Fibroblast of the aortic adventitia (primary cell): ENCODE measurements at places on chromosomes 6 and 20. TPM values are rescaled to one million over a fixed set of nuclear protein-coding genes. Genes with fewer than 3 reads are reported as not detected.

DNA sequence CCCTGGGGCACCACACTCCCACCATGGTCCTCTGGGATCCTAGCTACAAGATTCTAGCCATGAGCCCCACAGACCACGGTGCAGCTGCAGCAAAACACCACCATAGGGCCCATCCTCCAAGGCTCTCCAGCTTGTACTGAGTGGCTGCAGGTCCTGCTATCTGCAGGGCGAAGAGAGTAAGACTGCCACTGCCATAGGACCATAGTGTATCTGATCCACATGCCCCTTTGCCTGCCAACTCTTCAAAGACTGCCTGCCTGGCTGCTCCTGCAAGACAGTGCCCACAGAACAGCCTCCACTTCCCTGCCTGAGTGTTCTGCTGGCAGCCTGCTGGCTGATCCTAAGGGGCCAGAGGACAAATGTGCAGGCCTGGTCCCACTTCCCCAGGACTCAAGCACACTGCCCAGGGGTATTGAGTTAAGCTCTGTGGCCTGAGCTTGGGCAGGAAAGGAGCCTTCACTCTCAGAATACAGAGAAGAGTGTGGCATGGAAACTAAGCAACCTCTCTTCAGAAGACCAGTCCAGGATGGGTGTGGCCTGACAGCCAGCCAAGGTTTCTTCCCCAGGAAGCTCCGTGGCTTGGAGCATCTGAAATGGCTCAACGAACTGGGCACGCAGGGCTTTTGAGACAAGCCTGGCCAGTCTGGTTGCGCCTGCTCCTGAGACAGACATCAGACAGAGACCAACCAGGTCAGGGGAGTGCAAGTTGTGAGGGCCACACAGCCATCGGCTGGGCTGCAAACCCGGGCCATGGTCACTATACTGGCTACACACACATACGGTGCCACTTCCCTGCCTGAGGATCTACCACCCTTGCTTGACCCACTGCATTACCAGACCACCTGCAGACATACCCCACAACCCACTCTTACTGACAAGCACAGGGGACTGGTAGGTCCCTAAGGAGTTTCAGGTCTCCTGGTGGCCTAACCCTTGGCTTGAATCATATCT lies 54.5 kb downstream of the RNGTT start:
- no peak for DNase-seq

Gene FAM217A
- not detected in 2 replicates for total RNA-seq

DNA sequence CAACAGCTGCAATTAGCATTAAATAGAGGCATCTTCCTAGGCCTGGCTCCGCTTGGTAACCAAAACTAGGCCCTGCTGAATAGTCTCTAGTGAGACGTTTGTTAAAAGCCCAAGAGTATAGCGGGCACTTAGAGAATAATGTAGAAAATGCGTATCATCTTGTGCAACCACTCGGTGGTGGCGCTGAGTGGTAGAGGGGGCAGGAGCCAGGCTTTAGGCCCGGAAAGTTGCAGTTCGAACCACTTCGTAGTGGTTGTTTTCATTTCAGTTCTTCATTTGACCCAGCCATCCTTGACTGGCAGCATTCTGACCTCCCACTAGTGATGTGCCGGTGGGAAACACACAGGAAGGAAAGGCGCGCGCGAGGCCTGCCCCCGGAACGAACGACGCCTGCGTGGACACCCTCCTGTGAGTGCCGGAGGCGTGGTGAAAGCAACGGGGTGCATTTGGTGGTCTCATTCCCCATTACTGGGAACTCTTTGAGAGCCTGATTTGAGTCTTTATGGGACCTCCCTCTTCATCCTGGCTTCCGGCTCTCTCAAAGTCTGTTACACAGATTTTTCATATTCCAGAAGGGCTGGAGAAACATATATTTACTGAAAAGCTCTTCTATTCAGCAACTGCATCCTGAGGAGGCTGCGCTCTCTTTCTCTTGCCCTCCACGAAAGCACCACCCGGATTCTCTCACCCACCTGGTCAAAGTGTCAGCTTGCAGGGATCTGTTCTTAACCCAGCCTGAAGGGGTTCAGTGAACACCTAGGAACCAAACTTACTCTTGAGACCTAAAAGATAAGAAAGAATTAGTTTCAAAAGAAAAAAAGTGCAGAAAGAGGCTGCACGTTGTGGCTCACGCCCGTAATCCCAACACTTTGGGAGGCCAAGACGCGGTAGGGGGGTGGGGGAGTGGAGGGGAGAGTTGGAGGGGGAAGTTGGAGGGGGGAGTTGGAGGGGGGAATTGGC lies 18.2 kb downstream of the GPX5 start:
- DNase-seq, result peak; percentile 4

GRCh38 chr20:62365814-62366369 lies 1.2 kb downstream of the LAMA5 start:
- no peak for DNase-seq
